Gastrocnemius medialis (tissue), 4 donors: ENCODE measurements at places on chromosomes 7 and 10.

GRCh38 chr7:1396195-1396594 is 63.1 kb downstream of the MICALL2 start:
- DNase-seq: no peak

DNA sequence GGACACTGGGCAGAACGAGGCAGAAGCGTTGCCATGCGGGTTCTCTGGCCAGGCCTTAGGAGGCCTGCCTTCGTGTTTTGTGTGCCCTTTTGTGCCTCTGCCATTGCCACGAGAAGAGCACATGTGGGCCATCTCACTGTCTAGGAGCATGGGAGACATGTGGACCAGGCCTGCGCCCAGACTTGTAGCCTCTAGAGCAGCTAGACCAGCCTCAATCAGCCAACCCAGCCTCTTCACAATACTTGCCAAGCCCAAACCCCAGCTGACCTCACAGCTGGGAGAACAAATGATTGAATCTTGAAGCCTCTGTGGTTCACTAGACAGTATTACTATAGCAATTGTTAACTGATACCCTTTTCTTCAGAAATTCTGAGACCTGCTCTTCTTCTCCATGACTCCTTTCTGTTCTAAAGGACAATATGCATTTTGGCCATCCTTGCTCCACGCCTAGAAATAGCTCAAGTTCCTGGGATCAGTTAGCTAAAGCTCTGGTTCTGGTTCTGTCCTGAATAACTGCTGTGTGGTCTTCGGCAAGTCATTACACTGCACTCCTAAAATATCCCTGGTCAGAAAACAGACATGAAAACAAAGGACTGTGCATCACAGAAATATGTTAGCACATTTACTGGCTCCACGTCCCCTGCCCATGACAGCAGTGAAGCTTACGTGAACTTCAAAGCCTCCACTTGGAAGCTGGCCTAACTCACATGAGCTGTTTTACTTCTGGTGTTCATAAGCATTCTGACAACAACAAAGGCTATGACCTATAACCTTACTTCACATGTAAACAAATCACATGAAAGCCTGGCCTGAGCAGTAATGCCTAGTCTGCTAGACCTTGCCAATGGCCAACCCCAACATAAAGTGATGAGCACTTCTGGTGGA is 72.3 kb upstream of the MKRN1 start:
- DNase-seq: no peak

- peak; percentile 29 for DNase-seq
These were observed 39.1 kb downstream of the VOPP1 start for GRCh38 chr7:55533050-55533728.

DNA sequence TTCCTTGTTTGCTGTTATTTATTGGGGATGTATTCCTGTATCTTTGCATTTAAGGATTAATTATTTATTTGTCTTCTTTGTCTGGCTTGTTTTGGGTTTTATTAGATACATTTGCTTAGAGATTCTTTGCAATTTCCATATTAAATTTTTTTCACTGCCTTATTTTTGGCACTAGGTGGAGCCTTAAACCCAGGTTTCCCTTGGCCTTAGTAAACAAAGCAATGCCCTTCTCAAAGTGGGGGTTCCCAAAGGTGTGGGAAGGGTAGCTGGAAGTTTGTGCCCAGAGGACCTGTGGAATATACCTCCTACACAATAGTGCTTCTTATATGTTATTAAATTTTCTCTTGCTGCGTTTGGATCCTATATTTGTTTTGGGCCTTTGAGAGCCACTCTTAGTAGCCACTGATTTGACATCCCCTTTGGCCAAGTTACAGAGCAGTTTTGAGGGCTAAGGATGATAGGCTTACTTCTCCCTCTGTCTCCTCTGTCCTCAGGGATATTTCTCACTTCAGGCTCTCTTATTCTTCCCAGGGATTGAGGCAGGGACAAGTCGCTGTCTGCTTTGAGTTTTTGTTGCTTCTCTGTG is 162.3 kb downstream of the ITGB1 start:
- no peak for DNase-seq

DNA sequence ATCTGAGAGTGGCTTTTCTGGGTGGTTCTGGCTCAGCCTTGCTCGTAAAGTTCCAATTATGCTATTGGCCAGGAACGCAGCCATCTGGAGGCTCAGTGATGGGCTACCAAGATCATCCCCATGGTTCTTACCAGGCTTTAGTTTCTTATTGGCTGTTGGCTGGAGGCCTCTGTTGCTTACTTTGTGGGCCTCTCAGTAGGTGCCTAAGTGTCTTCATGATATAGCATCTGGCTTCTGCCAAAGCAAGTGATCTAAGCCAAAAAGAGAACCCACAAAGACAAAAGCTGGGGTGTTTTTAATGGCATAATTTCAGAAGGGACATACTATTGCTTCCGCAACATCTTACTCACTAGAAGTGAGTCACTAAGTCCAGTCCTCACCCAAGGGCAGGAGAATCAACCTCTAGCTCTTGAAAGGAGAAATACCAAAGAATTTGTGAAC is 132.0 kb upstream of the MDFIC start:
- no peak for DNase-seq

DNA sequence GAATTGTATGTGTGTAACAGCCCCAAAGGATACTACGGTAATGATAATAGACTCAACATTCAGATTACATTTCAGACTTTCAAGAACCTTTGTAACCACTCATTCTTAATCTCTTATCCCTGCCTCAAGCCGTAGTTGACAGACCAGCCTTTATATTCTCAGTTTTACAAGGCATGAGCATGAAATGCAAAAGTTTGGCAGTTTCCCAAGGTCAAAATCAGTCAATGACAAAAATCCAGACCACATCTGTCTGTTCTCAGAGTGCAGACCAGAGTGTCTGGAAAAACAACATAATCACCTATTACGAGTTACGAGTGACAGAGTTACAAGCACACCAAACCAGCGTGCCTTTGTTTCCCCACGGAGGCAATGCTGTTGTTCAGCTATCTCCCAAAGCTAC is 178.6 kb upstream of the LRGUK start:
- DNase-seq: no peak

- DNase-seq: no peak
These were observed 3.0 kb upstream of the WASL start for GRCh38 chr7:123751821-123752220.

GRCh38 chr7:151381098-151381347 is 28.8 kb downstream of the WDR86 start:
- no peak for DNase-seq

DNA sequence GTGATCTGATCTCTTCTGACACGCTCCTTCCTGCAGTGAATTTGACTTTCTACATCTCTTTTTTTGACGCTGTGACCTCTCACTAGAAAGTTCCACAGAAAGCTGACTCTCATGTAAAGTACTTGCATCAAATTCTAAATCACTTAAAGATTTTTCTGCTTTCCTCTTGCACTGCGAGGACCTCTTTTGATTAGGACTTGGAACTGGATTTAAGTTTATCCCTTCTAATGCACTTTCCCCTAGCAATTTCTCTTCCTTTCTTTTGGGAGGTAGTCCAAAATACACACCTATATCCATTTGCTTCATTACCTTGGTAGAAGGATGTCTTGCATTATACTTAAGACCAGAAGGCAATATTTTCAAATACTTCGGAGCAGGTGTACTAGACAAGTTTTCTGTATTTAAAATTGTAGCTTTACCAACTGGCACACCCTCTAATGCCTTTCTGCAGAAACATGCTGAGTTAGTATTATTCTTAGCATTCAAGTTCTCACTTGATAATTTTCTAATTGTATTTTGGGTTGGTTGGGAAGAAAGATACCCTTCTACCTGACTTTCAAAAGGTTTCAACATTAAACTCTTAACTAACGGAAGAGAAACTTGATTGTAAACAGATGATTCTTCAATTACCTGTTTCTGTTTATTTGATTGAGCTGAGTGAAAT is 4.6 kb downstream of the DCLRE1A start:
- no peak for DNase-seq

GRCh38 chr7:37781156-37781555 is 67.2 kb upstream of the NME8 start:
- DNase-seq: no peak

- no peak for DNase-seq
These were observed 54.0 kb upstream of the ADGRA1 start for GRCh38 chr10:133033742-133034048.

GRCh38 chr7:77799078-77799964 is 748 bp downstream of the PHTF2 start:
- peak; percentile 56 for DNase-seq

- DNase-seq: no peak
These were observed 130.1 kb upstream of the INHBA start for GRCh38 chr7:41832941-41833340.

DNA sequence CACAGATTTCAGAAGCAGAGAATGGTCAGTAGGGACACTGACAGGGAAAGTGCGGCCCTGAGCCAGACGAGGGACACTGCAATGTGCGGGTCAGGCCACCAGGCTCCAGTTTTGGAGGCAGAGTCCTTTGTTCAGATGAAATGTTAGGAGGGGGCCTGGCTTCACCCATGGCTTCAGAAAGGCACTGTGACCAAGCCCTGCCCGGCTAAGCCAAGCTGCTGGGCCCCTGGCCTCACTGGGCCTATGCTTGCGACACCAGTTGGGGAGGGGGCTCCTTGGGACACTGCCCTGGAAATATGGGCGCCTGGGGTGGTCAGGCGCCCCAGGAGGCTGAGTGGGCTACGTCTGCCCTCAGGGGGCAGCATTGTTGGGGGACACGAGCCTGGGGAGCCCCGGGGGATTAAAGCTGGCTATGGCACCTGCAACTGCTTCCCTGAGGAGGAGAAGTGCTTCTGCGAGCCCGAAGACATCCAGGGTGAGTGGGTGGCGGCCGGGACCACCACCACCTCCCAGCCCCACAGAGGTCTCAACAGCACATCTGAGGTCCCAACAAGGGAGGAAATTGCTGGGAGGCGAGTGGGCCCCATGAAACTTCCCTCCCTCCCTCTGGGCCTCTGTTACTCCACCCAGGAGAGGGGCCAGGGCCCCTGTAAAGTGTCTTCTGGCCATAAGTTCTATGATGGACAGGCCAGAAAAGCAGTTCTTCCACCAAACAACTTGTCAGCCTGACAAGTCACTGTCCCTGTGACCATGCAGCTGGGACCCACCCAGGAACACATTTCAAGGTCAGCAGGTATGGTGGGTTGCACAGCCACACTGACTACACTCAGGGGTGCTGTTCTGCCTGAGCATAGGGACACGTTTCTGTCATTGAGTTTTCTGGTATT is 24.8 kb upstream of the CSGALNACT2 start:
- no peak for DNase-seq

- no peak for DNase-seq
These were observed 348.9 kb downstream of the ATRNL1 start for GRCh38 chr10:115441907-115442545.

DNA sequence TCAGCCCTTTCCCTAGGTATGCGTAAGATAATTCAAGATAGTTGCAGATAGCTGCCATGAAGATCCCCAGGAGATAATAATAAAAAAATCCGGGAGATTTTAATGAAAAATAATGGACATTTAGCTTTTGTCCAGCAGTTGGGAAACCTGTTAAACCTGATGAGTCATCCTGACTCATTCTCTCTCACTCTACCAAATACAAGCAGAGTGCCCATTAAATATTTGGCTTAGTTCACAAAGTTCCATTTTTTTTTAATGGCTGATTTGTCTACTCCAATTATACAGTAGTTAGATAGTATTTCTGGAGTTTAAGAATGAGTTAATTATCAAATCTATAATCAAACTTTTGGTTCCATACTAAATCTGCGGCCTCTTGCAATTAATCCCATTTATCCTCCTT is 2.1 kb upstream of the SHTN1 start:
- DNase-seq: no peak

DNA sequence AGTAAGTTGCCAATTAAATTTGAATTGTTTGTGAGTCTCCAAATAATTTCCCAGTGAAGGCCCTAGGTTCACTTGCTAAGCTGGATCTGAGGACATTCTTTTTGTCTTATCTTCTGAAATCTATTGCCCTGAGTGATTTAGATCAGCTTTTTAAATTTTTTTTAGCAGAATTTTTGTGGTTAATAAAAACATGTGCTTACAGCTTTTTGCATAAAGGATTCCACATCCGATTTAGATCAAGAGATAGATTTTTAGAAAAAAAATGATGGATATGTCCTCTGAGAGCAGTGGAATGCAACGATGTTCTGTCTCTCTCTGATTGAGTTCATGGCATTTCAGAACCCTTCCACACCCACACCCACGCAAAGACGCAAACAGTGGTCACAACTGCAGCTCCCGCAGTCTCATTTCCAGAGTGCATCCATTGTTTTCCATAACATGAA is 358.8 kb downstream of the SUGCT start:
- no peak for DNase-seq

DNA sequence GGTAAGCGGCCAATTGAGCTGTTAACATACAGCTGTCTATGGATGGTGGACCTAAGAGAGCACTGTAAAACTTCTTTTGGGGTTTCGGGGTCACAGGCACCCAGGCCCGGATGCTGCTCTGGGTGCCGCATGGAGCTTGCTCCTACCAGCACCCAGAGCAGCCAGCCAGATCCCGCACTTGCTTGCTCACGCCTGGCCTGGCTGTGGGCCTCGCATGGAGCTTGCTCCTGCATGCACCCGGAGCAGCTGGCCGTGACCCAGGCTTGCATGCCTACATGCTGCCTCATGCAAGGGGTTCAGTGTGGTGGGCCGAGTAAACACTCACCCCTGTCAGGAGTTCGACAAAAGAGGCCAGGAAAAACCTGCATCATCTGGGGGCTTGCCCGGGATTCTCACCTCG is 896.9 kb downstream of the SORCS1 start:
- DNase-seq: no peak

DNA sequence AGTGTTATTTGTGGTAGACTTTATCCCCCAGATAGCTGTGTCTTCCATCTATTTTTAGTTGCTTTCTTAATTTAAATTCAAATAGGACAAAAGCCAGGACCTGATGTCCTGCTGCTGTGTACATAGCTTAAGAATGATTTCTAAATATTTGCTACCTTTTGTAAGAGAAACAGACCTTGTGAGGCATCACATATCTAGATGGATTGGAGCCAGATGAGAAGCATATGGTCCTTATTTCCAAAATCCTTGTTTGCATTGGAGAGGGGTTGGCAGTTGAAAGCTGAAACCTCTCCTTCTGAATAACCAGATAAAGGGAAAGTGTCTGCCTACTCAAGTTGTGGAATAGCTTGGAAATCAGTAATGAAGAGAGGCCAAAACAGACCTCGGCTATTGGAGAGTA is 50.7 kb upstream of the AMPH start:
- DNase-seq: no peak

DNA sequence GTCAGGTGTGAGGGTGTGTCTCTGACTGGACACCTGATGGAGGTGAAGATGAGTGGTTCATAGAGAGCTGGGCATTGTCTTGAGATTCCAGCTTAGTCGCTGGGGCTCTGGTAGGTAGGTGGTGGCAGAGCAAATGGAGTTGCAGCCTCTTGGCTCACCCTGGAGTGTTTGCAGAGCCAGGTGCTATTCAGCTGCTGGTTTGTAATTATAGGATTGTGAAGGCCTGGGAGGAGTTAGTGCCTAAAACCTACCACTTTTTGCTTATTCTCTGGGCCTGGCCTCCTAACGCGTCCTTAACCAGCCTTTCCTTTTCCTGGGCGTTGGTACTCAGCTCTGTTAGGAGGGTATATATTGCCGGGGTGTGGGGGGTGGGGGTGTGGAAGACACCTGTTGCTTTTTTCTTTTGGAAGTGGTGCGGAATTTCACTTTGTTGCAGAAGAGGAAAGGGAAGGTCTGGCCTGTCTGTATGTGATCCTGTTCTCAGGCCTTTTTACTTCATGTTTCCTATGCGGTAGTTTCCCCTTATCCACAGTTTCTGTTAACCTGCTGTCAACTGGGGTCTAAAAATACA is 3.2 kb downstream of the PPRC1 start:
- DNase-seq: no peak
